ENCODE measurements at places on chromosomes 6 and 20.

DNA sequence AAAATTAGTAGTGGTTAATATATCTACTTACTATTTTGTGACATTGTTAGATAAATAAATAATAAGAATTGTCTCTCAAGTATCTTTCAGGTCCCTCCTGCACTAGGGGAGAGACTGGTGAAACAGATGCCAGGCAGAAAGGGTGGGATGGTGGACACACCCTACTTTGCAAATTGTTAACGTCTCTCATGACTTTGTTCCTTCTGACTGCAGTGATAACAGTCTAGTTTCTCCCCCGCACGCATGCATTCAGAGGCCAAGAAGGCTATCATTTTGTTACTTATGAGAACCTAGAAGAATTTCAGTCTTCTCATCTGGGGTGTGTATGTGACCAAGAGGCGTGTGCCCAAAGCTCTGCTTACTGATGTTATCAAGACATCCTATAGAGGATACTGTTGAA is 152.3 kb downstream of the EDN1 start:
- DNase-seq: no peak

DNA sequence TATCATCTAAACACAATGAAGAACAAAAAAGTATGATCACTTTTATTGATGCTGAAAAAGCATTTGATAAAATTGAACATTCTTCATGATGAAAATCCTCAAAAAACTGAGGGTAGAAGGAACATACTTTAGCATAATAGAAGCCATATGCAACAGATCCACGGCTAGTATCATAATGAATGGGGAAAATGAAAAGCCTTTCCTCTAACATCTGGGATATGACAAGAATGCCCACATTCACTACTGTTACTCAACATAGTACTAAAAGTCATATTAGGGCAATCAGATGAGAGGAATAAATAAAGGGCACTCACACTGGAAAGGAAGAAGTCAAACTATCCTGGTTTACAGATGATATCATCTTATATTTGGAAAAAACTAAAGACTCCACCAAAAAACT is 256.6 kb downstream of the RFPL4B start:
- DNase-seq: no peak

- DNase-seq: no peak
Measured at GRCh38 chr6:71284785-71285184, 3.8 kb upstream of the OGFRL1 start.

- peak; percentile 9 for DNase-seq
Measured at GRCh38 chr20:16608277-16608650, 35.0 kb upstream of the KIF16B start.

DNA sequence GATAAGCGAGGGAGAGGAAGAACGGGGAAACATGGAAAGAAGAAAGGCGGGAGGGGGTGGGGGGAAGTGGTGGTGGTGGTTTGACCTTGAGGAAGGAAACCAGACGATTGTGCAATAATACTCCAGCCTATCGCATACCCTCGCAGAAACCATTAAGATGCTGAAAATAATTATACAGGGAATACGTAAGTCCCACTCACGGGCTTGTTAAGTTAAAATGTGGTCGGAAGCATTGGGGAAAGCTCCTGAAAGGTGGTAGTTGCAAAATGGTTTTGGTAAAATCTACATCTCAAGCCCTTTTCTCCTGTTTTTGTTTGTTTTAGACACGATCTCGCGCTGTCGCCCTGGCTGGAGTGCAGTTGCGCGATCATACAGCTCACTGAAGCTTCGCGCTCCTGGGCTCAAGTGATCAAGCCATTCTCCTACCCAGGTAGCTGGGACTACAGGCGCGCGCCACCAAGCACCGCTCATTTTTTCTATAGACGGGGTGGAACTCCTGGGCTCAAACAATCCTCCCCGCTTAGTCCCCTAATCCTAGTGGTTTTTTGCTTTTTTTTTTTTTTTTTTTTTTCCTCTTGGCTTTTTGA is 128.9 kb upstream of the ZNF184 start:
- no peak for DNase-seq

DNA sequence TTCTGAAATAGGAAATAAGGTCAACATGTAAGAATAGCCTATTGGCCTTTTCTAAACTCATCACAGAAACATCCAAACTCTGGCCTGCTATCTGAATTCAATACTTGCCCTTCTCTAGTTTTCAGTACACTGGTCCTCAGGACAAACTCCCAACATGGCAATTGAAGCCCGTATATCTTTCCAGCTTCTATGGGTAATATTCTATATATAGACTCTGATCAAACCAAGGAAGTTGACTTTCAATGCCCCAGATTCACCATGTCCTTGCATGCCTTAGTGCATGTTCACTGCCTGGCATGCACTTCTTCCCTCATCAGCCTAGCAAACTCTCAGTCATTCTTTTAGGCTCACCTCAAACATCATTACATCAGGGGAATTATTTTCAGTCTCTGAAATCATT is 73.2 kb downstream of the RSPO3 start:
- DNase-seq: no peak

DNA sequence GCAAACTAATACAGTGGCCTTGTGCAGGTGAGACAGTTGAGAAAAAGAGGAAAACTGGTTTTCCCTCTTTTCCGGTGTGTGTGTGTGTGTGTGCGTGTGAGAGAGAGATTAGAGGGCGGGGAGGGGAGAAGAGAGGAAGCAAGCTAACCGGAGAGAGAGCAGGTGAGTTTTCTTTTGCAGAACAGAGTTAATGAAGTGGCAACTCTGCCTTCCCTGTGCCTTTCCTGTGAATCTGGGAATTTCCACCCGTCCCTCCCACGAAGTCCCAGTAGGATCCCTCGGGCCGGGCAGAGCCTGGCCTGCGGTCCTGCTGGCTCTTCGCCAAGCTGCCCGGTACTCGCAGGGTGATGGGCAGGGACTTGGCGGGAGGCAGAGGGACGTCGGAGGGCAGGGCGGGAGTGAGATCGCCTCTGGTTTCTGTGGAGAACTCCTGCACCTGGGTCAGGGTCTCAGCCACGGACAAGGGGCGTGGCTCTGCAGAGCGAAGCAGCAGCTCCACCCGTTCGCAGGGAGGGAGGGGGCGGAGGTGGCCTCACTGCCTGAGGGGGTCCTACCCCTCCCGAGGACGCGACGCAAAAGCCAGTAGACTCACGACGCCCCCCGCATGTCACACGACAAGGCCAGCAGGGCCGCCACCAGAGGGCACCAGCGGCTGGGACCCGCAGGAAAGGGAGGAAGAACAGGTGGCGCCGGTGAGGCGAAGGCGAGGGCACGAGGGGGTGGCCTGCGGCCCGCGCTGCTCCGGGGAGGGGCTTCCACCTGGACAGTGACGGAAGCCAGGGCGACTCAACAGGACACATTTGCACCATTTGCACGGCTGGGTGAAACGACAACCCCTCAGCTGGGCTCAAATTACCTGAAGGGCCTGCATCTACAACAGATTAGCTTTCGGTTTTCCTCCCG is 51.2 kb upstream of the RNF182 start:
- peak; percentile 45 for DNase-seq

DNA sequence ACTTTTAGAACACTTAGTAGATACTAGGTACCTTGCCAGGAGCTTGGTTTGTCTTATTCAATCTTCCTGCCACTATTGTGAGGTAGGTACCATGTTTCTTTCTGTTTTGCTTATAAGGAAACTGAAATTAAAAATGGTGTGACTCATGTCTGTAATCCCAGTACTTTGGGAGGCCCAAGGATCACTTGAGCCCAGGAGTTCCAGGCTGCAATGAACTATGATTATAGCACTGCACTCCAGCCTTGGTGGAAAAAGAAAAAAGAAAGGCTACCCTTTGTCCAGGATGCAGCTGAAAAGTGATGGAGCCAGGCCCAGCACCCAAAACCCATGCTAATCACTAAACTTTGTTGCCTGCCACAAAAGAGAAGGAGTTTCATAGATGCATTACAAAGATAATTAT is 34.1 kb upstream of the LAMA4 start:
- DNase-seq: no peak

DNA sequence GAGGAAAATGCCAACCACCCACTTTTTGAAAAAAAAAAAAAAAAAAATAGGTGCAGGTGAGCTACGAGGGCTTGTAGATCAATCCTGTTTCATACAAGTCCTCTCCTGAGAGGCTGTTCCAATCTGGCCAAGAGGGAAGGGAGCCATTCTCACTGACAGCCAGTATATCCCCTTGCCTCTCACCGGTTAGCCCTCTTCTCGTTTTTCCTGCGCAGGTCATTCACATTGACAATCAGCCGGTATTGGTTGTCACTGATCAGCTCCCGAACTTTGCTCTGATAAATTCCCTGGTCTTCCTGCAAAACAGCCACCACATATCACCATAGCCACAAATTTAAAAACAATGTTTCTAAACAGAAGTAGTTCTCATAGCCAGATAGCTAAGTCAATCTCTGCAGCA is 1.4 kb downstream of the MCM3 start:
- no peak for DNase-seq

GRCh38 chr6:163230901-163231300 is 183.6 kb upstream of the QKI start:
- DNase-seq: no peak

DNA sequence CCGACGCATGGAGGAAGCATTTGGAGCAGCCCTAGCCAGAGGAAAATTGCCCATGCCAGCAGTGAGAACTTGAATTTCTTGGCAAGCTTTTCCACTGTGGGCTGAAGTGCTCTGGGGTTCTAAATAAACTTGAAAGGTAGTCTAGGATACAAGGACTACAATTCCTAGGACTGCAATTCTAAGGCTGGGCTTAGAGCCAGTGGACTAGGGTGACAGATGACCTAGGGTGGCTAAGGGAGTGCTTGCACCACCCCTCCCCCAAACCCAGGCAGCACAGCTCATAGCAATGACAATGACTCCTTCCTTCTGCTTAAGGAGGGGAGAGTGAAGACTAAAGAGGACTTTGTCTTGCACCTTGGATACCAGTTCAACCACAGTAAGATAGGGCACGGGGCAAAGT is 122.3 kb downstream of the THBS2 start:
- peak; percentile 45 for DNase-seq

- no peak for DNase-seq
Measured at GRCh38 chr6:7100753-7101081, 7.0 kb upstream of the RREB1 start.

DNA sequence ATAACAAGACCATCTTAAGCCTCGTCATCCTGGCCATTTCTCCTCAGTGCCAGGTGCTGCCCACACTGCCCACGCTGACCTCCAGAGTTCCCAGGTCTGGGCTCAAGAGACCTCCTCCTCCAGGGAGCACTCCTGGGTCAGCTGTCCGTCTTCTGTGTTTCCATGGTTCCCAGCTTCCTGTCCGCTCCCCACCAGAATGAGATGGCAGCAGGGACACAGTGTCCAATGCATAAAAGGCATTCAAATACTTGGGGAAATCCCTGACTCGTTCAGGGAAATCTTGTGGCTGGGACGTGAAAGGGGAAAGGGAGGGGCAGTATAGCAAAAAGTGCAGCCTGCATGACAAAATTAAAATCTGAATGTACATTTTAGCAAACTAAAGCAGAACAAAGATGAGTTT is 54.3 kb downstream of the SLC23A2 start:
- no peak for DNase-seq

GRCh38 chr20:59153355-59153681 is 10.3 kb upstream of the ZNF831 start:
- peak; percentile 93 for DNase-seq

GRCh38 chr6:150813993-150814359 is 51.5 kb upstream of the MTHFD1L start:
- DNase-seq: no peak

GRCh38 chr6:43910638-43911353 is 140.8 kb downstream of the VEGFA start:
- no peak for DNase-seq

GRCh38 chr6:10725044-10725443 is 2.2 kb downstream of the TMEM14C start:
- DNase-seq: no peak

DNA sequence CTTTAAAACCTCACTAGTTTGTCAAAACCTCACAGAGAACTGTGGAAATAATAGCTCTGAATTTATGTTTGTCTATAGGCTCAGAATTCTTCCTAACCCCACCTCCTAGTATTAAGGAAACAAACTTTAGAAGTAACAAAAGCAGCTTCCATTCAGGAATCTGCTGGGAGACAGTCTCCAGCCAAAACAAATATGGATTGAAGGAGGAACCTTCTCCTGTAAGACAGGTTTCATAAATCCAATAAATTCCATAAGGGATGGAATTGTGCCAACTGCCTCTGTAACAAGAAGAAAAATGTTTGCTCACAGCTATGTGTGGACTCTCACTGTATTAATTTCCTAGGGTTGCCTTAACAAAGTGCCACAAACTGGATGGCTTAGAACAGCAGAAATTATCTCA is 7.5 kb downstream of the SYCP2 start:
- no peak for DNase-seq

DNA sequence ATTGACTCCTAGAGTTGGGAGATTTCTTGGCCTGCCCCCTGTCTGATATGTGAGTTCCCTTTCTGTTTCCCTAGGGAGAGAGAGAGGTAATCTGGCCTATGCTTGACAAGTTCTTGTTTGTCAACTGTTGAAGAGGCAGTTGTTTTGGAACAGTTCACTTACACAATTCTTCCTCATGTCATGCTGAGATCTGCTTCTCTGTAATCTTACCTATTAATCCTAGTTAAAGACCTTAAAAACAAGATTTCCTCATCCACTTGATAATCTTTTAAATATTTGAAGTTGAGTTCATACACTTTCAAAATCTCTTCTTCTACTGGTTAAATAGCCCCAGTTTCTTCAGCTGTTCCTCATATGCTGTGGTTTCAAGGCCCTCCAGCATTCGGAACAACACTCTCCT is 89.9 kb downstream of the FIG4 start:
- no peak for DNase-seq

- no peak for DNase-seq
Measured at GRCh38 chr20:40636486-40636885, 52.5 kb downstream of the MAFB start.

GRCh38 chr6:124203101-124203811 is 399.6 kb downstream of the NKAIN2 start:
- DNase-seq: no peak

DNA sequence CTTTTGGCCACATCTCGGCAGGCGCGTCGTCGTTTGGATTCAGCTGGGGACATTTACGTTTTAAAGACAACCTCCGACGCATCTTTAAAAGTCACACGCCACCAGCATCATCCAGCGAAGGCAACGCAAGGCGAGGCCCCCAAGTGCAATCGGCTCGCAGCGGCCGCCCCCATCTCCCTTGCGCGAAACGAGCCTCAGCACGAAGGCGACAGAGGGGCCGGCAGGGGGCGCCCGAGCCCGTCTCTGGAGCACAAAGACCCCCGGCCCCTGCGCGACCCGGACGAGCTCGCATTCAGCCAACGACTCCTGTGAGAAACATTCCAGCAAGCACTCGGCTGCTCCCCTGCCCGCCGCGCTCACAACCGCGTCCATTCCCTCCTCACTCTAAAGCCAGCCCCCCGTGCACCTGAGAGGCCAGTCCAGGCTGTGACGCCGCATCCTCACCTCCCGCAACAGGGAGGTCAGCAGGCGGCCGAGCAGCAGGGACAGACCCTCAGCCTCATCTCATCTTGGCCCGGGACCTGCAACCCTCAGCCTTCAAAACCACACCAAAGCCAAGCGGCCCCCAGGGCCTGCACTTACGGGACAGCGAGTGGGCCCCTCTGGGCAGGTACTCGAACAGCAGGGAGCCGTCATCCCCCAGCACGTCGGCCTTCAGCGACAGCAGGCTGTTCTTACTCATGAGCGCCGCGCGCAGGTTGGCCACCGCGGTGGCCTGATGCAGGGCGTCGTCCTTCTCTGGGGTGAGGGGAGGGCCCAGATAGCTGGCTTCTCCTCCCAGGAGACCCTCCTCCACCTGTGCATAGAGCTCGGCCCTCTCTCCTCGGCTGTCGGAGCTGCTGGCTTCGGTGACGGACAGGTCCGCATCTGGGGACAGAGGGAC is 35.8 kb downstream of the SLC2A4RG start:
- peak; percentile 48 for DNase-seq
